ENCODE measurements at places on chromosomes 1 and 21.

DNA sequence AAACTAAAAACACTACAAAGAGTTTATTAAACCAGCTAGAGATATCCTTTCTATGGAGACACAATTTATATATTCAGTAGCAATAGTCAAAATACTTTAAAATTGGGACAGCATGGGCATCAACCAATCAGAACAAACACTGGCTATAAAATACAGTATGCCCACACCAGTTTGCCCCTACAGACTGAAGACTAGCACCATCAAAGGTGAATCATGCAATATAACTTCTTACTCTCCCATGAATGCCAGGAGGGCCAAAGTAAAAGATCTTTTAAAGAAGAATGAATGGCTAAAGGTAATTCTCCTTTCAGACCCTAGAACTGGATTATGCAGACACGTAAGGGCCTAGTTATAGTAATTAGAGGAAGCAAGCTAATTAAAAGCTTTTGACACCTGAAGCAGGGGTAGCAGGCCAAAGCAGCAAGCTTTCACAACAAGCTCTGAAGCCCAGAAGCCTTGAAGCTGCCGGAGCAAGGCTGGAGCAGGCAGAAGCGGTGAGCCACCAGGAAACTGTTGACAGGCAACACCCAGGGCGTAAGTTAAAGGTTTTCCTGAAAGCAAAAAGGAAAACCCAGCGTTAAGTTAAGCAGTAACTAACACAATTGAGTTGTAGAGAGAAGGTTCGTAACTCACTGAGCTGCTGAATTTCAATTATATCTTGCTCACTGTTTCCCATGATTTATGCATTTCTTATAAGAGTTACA, 99.3 kb downstream of the CDC42BPA start:
- no peak for DNase-seq

- DNase-seq, result no peak
Observed at GRCh38 chr1:182374101-182374834, 17.3 kb downstream of the GLUL start.

GRCh38 chr1:4973341-4973740, 318.9 kb downstream of the AJAP1 start:
- DNase-seq, result no peak

- DNase-seq, result no peak
Observed at GRCh38 chr1:32869923-32870614, 643 bp downstream of the FNDC5 start.

GRCh38 chr1:165862448-165862847, 35.0 kb downstream of the UCK2 start:
- no peak for DNase-seq

- DNase-seq, result no peak
Observed at GRCh38 chr1:76867342-76868130, at the start of gene ST6GALNAC5. Gene ST6GALNAC5, plus strand, starts transcription at chr1:76867480.

DNA sequence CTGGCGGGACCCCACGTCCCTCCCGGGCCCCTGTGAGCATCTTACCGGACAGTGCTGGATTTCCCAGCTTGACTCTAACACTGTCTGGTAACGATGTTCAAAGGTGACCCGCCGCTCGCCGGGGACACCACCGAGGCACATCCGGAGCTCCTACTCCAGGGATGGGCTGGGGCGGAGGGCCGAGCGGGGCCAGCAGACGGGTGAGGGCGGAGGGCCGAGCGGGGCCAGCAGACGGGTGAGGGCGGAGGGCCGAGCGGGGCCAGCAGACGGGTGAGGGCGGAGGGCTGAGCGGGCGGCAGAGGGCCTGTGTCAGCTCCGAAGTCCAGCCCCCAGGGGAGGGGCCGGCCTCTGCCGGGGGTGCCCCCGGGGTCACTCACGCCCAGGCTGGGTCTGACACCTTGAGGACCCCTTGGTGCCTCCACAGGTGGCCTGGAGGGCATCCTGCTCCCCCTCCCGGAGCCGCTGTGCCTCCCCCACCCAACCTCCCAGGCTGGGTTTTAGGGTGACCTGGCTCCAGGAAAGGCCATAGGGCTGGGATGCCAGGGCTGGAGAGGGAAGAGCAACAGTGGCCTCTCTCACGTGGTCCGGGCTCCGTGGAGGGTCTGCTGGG, 5.7 kb upstream of the TTLL10 start:
- no peak for DNase-seq

- no peak for DNase-seq
Observed at GRCh38 chr1:90840352-90840751, 123.2 kb upstream of the BARHL2 start.

DNA sequence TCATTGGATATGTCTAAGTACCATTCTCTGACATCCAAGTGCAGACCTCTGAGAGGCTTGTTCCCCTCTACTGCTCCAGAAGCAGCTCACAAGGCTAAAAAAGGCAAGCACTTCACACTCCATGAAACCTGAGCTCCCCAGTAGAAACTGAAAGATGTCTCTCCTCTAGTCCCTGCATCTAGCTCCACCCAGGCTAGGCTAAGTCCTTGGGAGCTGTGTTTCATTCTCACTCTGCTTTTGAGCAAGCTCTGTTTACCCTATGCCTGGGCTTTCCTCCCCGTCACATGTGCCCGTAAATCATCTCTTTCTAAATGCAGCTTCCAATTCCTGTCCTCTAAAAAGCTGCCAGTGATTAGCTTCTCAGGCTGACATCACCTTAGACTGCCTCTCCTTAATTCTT, 39.0 kb downstream of the LRRC71 start:
- DNase-seq, result no peak

- no peak for DNase-seq
Observed at GRCh38 chr1:23590058-23590783, 30.9 kb upstream of the ID3 start.

DNA sequence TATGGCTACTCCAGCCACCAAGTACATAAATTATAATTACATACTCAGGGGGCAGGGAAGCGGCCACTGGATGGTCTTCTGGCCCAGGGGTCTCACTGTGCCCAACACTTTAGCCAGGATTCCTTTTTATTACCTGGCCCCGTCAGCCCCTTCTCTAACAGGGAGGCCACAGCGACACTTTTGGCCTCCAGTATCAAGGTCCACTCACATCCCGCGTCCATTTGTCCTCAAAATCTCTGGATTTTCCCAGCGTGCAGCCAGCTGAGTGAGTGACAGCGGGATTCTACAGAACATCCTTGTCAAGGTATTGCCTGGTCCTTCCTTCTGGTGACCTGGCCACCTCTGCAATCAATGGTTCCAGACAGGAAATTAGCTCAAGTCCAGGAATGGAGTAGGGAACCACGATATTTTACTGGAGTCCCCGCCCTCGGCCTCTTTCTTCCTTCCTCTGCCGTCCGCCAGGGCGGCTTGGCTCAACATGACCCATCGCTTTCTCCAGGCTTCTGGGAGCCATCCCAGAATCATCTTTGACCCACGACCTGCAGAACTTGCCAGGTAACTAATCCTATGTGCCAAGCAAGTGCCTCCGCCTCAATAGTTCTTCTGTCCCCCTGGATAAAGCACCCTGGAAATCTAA, 2.7 kb upstream of the COL6A2 start:
- DNase-seq, result no peak

GRCh38 chr1:110645211-110645610, 29.5 kb downstream of the KCNA3 start:
- DNase-seq, result no peak

DNA sequence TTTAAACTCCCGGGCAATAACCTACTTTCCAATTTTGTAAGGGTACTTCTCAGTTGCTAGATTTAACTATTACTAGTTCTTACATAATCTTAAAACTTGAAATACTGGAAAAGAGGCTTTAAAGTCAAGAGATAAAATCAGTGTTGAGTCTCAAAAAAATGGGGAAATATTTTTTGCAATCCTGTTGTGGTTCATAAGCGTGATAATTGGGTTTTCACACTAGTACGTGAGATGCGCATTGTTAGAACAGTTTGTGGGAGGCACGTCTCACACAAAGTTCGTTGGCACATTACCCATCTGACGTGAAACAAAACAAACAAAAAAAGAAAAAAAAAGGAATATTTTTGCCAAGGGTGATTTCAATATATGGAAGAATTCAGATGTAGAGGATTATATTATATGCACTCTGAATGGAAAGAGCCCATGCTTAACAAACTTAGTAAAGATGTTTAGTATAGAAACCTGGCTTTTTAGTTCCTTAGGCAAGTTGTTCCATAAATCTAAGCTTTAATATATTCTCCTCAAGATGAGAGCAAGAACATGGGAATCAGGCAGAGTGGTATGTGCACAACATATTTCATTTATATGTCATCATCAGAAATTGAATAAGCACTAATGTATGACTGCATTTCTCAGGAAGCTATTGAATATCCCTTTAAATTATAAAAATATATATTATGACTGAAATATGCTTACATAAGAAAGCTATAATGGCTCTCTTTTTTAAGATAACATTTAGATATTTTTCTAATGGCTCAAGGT, 73.9 kb upstream of the TNFSF4 start:
- no peak for DNase-seq

DNA sequence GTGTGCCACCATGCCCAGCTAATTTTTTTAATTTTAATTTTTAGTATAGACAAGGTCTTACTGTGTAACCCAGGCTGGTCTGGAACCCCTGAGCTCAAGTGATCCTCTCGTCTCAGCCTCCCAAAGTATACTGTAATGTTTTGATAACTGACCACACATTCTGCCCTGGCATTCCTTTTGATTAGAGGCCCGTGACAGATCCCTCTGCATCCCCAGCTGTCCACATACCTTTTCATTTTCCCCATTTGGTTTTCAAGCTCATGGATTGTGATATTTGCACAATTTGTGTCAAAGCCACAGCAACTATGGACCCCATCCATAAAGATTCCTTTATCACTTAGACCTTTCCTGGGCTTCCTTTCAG, 116.8 kb upstream of the ATP1A1 start:
- no peak for DNase-seq

DNA sequence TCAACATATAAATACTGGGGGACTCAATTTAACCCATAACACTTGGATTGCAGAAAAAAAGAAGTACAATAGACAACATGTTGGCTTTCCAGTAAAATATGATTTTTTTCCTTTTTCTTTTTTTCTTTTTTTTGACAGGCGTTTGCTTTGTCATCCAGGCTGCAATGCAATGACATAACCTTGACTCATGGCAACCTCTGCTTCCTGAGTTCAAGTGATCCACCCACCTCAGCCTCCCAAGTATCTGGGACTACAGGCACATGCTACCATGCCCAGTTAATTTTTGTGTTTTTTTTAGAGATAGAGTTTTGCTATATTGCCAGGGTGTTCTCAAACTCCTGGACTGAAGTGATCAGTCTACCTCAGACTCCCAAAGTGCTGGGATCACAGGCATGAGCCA, 1512.0 kb upstream of the PRMT6 start:
- DNase-seq, result no peak

DNA sequence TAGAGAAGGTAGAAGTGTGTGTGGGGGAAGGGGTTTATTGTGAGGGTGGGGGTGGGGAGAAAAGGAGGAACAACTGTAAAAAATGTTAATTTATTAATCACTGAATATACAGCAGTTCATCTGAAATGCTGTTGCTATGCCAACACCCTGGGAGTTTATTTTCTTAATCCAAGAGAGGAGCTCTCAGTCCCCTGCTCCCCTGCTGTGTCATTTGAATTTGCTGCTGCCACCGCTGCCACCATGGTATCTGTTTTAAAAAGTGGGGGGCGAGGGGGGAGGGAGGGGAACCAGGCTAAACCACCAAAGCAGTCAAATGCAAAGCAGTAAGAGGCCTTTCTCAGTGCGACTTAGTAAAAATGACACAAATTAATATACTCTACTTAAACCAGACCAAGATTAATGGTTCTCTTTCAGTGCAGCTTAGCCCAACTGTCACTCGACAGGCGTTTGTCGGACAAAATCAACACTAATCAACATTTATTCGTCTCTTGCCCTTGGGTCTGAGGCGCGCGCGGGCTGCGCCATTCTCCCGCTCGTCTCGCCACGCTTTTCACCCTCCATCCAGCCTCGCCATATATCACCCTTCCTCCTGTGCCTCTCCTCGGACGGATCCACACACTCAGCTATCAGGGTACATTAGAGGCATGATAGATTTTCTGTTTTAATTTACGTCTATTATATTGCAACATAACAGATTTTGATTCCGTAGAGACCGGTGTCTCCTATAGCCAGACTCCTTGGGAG, 76.2 kb downstream of the PBX1 start:
- no peak for DNase-seq

- no peak for DNase-seq
Observed at GRCh38 chr1:52667290-52667689, 30.9 kb downstream of the COA7 start.

DNA sequence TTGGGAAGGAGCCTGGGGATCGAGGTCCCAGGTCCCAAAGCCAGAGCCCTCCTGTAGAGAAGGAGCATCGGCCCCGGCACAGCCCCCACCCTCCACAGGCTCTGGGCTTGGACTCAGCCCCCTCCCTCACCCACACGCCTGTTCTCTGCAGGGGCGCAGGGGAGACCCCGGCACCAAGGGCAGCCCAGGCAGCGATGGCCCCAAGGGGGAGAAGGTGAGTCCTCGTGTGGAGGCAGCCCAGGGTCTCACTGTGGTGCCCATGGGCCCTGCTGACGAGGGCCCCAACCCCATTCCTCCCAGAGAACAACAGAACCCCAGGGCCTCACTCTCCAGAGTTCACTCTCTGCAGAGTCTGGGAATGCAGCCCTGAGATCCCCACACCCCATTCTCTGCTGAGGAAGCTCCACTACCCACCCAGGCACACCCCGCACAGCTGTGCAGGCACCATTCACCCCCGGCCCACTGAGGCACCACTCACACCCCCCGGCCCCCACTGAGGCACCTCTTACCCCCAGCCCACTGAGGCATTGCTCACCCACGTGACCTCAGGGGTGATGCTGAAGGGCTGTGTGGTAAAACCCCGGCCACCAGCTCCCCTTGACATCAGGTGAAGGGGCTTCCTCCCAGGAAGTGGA, 21.8 kb downstream of the COL6A2 start:
- no peak for DNase-seq

- peak; percentile 49 for DNase-seq
Observed at GRCh38 chr1:155126556-155127104, 1.0 kb upstream of the EFNA1 start.

DNA sequence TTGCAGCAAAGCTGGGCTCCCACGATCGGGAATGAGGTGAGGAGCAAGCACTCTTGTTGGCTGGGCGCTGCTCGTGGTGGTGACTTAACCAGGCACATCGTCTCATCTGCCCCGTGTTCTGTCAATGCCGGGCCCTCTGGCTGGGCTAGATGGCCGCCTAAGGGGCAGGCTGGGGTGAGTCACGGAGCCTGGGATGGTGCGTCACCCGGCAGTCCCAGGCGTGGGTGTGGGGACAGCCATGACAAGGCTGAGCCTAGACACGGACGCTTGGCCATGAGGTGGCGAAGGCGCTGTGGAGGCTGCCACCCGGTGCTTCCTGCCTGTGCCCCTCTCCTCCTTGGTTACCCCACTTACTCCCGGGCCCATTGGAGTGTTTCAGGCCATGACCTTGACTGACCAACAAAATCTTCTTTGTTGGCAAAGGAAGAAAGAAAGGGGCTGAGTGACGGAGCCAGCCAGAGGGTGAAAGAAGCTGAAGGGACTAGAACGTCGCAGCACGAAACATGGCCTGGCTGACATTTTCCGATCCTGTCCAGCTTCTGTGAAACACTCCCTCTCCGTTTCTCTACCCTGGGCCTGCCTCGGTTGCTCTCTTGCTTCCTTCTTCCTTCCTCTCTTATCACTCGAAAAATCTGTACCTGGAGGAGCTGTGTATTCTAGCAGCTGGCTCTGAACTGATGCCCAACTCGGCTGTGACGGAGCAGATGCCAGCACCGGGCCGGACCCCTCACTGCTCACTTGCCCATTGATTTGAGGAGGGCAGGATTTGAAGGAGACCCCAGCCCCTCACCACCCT, 596 bp downstream of the CD247 start:
- DNase-seq, result peak; percentile 83

Measured in CD4-positive, alpha-beta T cell treated with Interleukin-10 for 1 hour (primary cell).